ENCODE measurements at places on chromosomes 12 and 14. TPM values are rescaled to one million over a fixed set of nuclear protein-coding genes. Genes with fewer than 3 reads are reported as not detected.

Gene PIWIL1
- not detected for polyA plus RNA-seq

Gene NDRG2
- polyA plus RNA-seq = 9.8 TPM

Gene FAM181A
- not detected for polyA plus RNA-seq

Gene PROX2
- 0.22 TPM for polyA plus RNA-seq

GRCh38 chr14:68547305-68548193 is 245.3 kb downstream of the ZFP36L1 start:
- no peak for DNase-seq

DNA sequence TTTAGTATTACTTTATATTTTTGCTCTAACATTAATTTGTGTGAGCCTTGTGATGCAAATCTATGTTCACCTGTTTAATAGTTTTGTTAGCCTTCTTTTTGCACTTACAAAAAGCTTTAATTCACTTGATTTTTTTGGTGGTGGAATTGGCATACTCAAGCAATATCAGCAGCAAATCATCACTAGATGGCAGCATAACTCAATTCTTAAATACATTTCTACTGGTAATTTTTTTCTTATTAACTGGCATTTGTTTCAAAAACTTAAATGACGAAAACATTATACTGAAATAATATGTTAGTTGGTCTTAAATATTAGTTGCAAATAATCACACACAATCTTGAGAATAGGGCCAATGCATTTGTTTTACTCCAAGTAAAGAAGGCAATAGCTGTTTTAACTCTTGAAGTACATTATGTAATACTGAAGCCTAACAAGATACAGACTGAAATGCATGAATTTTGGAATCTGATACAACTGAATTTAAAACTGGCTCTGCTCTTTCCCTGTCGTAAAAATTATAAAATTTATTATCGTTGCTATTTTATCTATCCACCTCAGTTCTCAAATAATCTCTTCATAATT is 151.5 kb downstream of the ATXN7L3B start:
- no peak for DNase-seq

DNA sequence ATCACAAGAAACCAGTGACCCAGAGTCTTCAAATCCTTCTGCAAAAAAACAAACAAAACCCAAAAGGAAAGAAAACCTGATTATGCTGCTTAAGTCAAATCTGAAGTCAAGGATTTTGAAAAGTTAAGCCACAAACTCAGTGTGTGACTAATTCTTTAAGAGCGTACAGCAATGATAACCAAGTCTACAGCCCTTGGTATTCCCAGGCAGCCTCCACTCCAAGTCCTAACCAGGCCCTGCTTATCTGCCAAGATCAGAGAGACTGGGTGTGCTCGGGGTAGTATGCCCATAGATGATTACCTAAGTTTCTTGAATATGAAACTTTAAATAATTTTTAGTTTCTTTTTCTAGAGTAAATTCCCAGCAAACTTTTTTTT is 13.1 kb downstream of the PGAM5 start:
- no peak for DNase-seq

All from naive B cell (primary cell).